Smooth muscle cell of the brain vasculature (primary cell): ENCODE measurements at places on chromosomes 6 and 20.

- DNase-seq, result no peak
Measured at GRCh38 chr20:4247898-4248858, 232.8 kb upstream of the RNF24 start.

DNA sequence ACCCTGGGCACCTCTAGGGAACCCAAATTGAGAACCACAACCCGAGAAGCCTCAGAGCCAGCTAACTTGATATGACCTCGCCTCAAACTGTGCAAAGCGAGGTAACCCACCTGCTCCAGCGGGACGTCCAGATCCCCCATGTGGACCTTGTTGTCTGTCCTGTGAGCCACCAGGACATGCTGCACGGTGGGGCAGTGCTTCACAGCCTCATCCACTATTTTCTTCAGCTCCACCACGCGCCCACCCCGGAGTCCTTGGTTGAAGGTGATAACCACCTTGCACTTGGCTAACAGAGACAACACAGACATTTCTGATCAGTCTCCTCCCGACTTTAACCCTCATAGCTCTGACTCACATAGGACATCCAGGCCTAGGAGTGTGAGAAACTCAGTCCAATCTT is 30.8 kb upstream of the APMAP start:
- no peak for DNase-seq

GRCh38 chr20:7272512-7272911 is 505.0 kb downstream of the BMP2 start:
- no peak for DNase-seq

GRCh38 chr6:20978151-20978614 is 443.9 kb downstream of the CDKAL1 start:
- peak; percentile 26 for DNase-seq

DNA sequence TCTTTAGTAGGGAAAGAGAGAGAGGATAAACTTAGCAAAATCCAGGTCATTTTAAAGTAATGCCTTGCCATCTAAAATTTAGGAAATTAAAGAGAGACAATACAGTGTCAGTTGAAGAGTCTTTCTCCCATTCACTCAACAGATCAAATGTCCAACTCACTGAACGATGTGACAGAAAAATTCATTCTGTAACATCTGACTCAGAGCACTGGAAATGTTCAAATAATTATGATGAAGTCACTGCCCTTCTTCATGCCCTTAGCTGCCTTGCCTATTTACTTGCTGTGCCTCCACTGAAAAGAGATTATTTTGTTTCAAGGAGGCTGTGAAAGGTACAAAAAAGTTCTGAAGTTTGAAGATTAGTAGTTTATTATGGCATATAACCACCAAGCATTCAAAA is 434.8 kb downstream of the ADGRB3 start:
- DNase-seq, result no peak

GRCh38 chr6:147734151-147734550 is 225.7 kb downstream of the SAMD5 start:
- no peak for DNase-seq

DNA sequence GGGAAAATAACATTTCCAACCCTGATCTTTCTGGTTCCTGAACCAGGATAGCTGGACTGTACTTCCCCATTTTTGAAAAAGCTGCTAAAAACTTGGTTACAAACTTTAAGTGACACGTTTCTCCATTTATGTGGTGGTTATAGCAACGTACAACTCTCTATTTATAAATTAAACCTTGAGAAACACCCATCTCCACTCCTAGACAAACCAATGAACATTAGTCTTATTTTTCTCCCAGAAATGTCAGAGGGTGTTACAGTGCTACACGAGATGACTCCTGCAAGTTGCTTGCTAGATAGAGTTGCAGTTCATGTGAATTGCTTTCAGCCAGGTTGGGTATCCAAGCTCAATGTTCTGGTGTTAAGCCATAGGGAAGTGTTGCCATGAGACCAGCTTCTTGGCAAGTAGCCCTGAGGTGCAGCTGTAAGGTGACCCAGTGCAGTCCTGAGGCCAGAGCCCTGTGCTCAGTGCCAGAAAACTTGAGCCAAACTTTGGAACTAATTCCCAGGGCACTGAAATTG is 51.3 kb upstream of the REV3L start:
- no peak for DNase-seq

GRCh38 chr20:50534567-50534966 is 24.4 kb downstream of the PTPN1 start:
- DNase-seq, result no peak

DNA sequence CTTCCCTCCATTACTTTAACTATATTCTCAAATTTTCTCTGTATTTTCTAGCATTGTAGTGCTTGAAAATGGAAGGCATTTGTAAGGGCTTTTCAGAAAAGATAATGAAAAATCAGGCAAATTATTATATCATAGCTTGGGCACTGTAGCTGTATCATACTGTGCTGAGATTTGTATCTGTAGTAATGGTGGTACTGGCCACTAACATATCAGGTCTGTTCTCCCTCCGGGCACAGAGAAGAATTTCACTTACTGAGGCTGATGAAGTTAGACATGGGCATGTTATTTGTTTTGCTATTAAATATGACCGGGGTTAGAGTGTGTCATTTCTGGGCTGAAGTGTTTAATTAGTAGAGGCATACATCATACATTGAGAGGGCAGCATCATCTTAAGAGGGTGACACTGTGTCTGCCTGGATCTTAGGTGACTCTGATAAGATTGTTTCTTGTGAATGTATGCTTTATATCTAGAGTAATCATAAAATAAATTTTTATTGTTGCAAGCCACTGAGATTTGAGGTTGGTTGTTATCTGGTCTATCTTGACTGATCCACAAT is 1395.9 kb downstream of the EPHA7 start:
- DNase-seq, result no peak

DNA sequence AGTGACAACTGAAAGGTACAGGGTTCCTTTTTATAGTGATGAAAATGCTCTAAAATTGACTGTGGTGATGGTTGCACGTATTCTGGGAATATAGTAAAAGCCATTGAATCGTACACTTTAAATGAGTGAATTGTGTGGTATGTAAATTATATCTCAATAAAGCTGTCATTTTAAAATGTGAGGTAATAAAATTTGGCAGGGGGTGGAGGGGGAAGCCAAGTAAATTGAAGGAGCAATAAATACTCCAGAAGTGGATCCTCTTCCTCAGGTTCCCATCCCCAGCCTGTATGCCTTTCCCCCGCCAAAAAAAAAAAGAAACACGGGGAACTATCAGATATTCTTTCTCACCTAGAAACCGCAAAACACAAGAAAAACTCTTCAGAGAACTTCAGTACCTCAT is 161.4 kb downstream of the MTFR2 start:
- DNase-seq, result no peak

- no peak for DNase-seq
Measured at GRCh38 chr6:147551976-147552375, 43.5 kb downstream of the SAMD5 start.

GRCh38 chr20:36155629-36155971 is 1.1 kb downstream of the EPB41L1 start:
- no peak for DNase-seq

DNA sequence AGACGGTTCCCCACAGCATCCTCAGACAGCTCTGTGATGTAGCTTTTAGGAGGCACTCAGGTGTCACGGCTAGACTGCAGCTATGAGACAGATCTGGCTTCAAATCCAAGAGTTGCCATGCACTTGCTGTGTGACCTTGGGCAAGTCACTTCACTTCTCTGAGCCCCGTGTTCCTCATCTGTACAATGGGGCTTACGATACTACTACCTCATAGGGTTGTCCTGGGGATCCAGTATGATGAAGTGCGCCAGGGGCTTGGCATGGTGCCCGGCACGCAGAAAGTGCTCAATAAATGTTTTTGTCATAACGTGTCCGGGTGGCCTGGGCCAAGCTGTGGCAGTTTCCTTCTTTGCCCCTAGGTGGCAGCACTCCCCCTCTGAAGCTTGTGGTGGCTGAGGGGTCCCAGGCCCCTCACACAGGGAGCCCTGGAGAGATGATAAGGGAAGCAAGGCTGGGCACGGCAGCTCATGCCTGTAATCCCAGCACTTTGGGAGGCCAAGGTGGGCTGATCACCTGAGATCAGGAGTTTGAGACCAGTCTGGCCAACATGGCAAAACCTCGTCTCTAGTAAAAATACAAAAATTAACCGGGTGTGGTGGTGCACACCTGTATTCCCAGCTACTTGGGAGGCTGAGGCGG is 19.1 kb upstream of the CHMP4B start:
- no peak for DNase-seq

GRCh38 chr20:63052571-63053431 is 46.0 kb upstream of the BHLHE23 start:
- no peak for DNase-seq

GRCh38 chr6:40473026-40473425 is 114.1 kb downstream of the LRFN2 start:
- DNase-seq, result no peak

GRCh38 chr20:61414455-61414991 is 162.5 kb downstream of the CDH4 start:
- no peak for DNase-seq

GRCh38 chr6:63883597-63883996 is 248.0 kb downstream of the PHF3 start:
- no peak for DNase-seq

DNA sequence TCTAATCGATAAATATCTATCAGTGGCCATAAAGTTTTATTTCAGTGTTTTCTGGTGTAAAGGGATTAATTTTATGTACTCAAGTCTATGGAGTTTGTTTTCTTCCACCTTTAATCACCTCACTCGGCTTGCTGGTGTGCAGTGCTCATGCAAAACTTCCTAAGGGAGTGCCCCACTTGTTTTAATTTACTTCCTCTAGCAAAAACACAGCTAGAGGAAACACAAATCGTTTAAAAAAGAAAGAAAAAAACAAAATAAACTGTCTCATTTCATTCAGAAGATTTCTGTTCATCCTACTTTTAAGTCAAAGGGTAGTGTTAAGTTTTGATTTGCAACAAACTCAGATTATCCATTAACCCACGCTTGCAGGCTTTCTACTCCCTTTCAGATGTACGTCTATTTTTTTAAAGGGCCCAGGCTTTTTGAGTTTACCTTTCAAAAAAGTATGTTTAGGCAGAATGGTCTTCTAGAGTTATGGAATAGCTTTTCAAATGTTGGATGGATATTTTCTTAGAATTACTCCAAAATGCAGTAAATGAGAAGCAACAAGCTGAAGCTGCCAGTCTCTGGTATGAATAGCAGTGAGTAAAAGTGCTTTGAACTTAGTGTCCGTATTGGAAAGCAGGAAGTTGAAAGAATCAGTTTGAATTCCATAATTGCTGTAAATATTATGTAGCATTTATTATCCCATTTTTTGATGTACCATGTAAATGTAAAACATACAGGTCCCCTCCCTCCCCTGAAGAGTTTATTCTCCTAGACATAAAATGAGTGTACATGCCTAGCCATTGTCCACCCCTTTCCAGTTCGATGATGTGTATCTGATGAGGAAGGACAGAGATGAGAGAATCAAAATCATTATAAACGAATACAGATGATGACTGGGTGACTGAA is 113.3 kb downstream of the SLC16A10 start:
- no peak for DNase-seq

DNA sequence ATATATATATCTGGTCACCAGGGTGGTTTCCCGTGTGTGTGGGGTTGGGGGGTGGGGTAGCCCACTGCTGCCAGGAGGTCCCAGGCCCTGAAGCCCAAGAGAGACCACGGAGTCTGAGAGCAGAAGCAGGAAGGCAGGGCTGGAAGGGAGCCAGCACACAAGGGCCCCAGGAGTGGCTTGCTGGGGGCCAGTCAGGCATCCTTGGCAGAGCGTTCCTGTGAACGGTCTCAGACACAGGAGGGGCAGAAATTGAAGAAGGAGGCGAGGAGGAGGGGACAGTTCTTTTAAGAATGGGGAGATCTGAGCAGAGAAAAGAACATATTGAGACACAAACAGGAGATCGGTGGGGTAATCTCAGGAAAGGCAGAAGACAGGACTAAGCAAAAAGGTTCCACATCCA is 1.9 kb upstream of the EBF4 start:
- DNase-seq, result no peak

DNA sequence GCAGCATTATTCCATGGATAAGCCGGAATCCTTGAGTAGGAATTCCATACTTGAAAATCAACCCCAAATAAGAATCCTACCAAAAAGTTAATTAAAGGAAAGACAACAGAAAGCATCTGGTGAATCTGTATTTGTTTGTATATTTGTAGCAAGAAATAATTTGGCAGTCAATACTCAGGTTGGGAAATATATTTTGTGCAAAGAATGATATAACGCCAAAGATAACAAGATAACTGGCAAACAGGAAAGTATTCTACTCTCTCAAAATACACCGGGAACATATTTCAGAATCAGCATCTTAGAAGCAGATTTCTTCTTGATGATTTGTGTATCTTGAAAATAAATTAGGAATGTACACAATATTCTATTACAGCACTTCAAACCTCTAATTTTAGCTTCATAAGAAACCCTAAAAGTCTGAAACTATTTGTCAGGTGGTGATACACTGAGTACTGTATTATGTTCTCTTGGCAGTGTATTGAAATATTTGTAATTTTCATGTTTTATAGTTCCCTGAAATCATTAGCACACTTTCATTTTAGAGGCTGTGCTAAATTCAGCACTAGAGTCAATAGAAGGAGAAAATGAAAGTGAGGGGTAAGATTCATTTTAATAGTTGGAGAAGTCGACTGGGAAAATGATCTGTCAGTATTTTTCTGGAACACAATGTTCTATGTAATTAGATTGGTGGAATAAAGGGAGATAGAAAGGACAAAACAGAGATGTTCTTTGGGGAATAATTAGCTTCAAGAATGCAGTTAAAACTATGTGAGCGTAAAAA is 879.7 kb upstream of the GJE1 start:
- no peak for DNase-seq

GRCh38 chr20:51531141-51531710 is 11.3 kb downstream of the NFATC2 start:
- no peak for DNase-seq

- no peak for DNase-seq
Measured at GRCh38 chr6:165804331-165805066, 141.5 kb upstream of the PDE10A start.

- no peak for DNase-seq
Measured at GRCh38 chr6:91744566-91744965, 1157.7 kb upstream of the MAP3K7 start.

- DNase-seq, result no peak
Measured at GRCh38 chr20:55172310-55173002, 697.1 kb downstream of the DOK5 start.

DNA sequence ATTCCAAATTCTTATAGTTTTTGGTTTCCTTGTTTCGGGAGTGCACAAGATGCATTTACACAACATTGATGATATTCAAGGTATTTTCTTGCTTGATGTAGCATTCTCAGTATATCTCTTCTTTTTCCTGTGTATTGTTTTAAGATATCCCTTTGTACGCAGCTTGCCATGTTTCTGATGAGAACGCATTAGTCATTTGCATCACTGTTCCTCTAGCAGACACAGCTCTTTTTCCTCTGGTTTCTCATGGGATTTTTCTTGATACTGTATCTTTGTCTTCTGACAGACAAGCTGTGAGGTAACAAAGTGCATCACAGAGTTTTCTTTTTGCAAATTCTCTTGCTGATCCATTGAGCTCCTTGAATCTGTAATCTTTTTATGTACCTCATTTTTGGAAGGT is 146.4 kb downstream of the SLC22A3 start:
- no peak for DNase-seq
